Placental epithelial cell (primary cell): ENCODE measurements at places on chromosomes 4 and X. TPM values are rescaled to one million over a fixed set of nuclear protein-coding genes. Genes with fewer than 3 reads are reported as not detected.

The ARHGEF6 gene
- total RNA-seq: under 0.01 TPM in 2 replicates

The TRIM75 gene
- not detected in 2 replicates for total RNA-seq

The CXCL6 gene
- total RNA-seq: 0.39 TPM in 1 of 2 replicates, not detected in the other

The BST1 gene
- total RNA-seq: 12.8 and 25.1 TPM in 2 replicates

The EIF1AX gene
- total RNA-seq: 31.0 and 32.4 TPM in 2 replicates

The HPGDS gene
- total RNA-seq: not detected in 2 replicates

The HHIP gene
- total RNA-seq: not detected in 2 replicates

The ETDB gene
- total RNA-seq: not detected in 2 replicates

The TEC gene
- 0.22 and 0.39 TPM in 2 replicates for total RNA-seq

The GAGE12F gene
- total RNA-seq: not detected in 2 replicates
